K562 (cell line): ENCODE measurements at places on chromosomes 13 and 19.

GRCh38 chr13:26052337-26052736, 521 bp upstream of the SHISA2 start:
- DNase-seq, result no peak

DNA sequence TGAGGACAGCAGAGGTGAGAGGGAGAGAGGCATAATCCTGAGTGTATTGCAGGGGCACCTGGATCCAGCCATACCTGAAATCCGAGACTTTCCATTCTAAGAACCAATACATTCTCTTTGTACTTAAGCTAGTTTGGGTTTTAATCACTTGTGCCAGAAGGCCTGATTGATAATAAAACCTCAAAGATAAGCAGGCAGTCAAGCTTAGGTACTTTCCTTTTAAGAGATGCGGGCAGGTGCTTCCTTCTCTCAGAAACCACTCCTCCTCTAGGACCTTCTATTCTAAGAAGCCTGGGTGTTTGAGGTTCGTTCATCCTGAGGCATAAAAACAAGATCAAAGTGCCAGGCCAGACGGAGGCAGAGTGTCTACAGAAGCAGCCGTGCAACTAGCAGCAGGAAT, 22.2 kb downstream of the FAM187B start:
- no peak for DNase-seq

DNA sequence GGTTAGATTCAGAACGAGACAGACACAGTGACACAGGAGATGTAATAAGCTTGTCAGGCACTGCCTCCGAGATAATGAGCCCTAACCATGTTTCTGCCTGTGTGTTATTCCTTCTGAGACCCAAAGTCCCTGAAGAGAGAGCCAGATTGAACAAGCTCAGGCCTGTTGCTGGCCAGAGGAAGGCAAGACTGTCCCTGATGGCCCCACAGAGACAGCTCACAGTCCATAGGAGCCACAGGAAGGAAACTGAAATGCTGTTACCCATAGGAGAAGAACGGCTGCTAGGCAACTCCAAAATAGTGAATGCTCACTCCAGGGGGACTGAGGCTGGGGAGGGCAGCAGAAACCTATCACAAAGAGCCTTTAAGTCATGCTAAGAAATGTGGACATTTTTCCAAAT, 31.8 kb upstream of the RFXAP start:
- DNase-seq, result no peak

GRCh38 chr13:77691871-77692270, 5.6 kb upstream of the SLAIN1 start:
- no peak for DNase-seq

- no peak for DNase-seq
Measured at GRCh38 chr13:59568306-59568705, 595.4 kb downstream of the DIAPH3 start.

GRCh38 chr19:35313587-35313986, 15.4 kb upstream of the CD22 start:
- no peak for DNase-seq

DNA sequence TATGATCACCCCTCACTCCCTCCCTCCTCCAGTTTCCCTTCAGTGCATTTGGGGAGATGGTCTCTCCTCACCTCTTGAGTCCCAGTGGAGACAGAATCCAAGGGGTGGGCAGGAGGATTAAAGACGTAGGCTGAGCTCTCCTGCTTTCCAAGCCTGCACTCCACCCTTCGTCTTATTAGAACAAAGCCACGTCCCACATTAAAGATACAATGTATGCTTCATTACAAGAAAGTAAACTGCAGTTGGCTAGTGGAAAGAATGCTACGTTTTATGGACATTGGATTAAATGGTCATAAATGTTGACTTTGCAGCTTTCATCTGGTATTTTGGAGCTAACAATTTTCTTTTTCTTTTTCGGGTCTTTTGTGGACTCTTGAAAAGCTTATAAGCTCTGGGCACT, 1.5 kb upstream of the KLK11 start:
- DNase-seq, result no peak

DNA sequence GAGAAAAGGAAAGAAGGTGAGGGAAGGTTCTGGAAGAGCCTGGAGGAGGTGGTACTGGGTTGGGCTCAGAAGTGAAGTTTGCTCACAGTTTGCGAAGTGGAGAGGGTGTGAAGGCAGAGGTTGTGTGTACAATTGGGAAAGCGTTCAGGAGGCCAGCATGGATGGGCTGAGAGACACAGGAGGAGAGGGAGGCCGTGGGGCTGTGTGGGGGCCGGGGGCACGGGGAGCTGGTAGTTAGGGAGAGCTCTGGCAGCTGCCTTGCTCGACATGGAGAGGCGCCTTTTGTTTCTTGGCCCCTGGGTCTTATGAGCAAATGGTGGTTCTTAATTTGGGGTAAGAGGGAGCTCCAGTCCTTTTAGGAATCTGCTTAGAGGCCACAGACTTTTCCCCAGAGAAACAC, 16.7 kb downstream of the BICRA start:
- DNase-seq, result no peak

GRCh38 chr13:98026457-98026857, 73.0 kb downstream of the IPO5 start:
- no peak for DNase-seq

- no peak for DNase-seq
Measured at GRCh38 chr19:13808856-13809255, 13.6 kb downstream of the ZSWIM4 start.

- no peak for DNase-seq
Measured at GRCh38 chr19:41947091-41947490, 12.0 kb downstream of the RABAC1 start.

GRCh38 chr19:34067861-34068271, 104.4 kb upstream of the LSM14A start:
- no peak for DNase-seq

DNA sequence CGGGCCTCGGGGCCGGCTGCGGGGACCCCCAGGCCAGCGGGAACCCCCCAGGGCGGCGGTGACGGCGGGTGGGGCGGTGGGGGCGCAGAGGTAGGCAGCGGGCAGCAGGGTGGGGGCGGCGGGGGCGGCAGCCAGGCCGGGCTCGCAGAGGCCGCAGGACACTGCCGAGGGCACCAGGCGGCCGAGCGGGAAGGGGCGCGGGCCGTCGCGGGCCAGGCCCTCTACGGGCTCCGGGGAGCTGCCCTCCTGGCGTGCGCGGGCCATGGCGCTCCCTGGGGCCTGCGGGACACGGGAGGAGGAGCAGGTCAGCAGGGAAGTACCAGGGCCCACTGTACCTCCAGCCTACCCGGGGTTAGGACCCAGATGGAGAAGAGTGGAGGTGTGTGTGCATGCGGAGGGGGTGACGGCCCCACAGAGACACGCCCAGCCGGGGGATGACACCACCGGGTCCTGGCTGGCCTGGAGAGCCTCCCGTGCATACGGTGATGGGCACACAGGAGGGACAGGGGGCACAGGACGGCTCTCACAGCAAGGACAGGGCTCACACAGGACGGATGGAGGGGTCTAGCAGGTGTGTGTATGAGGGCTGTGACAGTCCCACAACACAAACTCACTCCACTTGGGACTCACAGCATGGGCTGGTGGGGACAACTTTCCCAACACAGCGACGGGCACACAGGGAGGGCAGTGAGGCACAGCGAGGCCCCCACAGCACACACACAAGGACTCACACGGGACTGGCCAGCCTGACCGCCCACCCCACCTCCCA, 2.6 kb downstream of the BBC3 start:
- peak; percentile 66 for DNase-seq

DNA sequence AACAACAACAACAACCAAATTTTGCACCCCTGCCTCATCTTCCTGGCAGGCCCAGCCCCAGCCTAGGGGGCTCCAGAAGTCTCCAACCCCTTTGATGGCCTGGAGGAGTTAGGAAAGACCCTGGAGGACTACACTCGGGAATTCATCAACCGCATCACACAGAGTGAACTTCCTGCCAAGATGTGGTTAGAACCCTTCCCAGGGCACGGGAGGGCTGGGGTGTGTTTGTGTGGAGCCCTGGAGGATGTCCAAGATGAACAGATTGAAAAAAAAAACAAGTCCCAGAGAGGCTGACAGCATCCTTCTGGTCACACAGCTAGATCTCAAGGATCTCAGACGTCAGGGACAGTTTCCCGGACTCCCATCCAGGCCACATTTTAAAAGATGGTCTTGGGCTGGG, 13.3 kb downstream of the APOC1 start:
- no peak for DNase-seq

DNA sequence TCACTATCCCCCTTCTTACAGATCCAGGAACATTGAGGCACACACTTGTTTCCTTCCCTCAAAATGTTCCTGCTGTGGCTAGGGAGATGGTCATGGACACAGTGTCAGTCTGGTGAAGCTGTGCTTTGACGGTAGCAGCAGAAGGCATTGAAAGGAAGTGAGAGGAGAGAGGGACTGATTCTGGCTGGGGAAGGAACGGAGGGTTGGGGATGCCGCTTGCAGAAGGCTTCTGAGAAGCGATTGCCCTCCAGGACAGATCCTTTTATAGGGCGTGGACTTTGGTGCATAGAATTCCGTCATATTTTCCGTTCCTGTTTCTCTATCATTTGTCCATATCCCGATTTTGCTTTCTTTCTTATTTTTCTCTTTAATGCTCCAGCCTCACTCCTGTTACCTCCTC, 14.1 kb upstream of the MYH14 start:
- no peak for DNase-seq

DNA sequence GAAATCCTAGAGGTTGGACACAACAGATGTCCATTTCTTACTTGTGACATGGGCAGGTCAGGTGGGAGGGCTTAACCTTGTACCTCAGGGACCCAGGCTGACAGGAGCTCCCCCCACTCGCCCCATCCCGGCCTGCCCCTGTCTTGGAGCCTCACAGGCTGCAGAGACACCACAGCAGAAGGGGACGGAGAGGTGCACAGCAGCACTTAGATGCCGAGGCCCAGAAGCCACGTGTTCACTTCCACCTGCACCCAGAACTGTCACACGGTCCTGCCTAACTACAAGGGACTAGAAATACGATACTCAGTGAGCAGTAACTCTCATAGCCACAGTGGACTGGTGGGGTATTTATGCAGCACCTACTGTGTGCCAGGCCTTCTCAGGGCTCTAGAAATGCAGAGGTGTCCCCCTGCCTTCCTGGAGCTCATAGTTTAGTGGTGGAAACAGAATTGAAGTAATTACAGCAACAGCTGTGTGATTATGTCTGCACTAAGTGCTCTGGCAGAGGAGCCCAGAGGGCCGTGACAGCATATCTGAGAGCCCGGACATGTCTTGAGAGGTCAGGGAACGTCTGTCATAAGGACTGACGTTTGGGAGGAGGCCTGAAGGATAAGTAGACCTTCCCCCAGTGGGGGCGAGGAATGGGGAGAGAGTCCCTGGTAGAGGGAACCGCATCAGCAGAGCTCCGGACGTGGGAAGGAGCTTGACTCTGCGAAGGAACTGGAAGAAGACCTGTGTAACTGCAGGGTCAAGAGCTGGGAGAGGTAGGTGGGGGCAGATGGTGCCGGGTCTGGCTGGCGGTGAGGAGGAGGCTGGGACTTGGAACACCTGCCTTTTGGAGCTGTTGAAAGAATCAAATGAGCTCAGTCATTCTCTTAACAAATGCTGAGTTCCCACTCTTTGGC, 130.0 kb downstream of the SIPA1L3 start:
- DNase-seq, result peak; percentile 46

DNA sequence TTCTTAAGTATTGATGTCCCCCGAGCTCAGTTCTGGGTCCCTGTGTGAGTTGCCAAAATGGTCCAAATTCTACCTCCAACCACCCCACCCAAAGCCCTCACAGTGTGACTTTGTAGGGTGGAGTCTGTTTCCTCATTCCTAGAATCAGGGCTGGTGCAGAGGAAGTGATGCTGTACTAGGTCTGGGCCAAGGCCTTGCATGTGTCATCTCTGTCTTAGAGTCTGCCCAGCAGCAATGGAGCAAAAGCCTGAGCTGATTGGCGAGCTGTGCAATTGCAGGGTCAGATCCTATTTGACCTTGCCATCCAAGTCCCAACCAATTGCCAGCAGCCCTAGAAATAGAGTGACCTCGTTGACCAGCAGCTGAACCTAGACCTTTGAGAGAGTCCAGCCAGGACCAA, 97.0 kb upstream of the ANKRD10 start:
- DNase-seq, result no peak

GRCh38 chr19:46390866-46391265, 22.5 kb downstream of the CCDC8 start:
- DNase-seq, result no peak

- DNase-seq, result no peak
Measured at GRCh38 chr19:19525611-19526380, 2.9 kb upstream of the YJEFN3 start.

GRCh38 chr13:65921933-65922332, 1308.2 kb downstream of the PCDH9 start:
- DNase-seq, result no peak

- peak; percentile 83 for DNase-seq
Measured at GRCh38 chr19:46192992-46193650, 36.4 kb upstream of the IGFL1 start.

DNA sequence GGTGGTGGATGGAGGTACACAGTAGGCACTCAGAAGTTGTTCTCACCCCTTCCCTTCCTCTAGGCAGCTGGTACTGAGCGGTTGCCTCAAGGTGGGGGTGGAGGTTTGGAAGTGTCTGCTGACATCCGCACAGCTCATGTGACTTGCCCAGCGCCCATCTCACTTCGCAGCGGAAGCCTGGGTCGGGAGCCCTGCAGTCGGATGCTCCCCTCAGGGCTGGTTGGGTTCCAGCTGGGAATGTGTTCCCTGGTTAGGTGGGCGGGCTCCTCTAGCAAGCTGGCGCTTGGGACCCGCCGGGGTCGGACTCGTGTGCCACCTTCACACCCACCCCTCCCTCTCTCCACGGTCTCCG, 10.2 kb downstream of the PPP1R37 start:
- DNase-seq, result no peak

DNA sequence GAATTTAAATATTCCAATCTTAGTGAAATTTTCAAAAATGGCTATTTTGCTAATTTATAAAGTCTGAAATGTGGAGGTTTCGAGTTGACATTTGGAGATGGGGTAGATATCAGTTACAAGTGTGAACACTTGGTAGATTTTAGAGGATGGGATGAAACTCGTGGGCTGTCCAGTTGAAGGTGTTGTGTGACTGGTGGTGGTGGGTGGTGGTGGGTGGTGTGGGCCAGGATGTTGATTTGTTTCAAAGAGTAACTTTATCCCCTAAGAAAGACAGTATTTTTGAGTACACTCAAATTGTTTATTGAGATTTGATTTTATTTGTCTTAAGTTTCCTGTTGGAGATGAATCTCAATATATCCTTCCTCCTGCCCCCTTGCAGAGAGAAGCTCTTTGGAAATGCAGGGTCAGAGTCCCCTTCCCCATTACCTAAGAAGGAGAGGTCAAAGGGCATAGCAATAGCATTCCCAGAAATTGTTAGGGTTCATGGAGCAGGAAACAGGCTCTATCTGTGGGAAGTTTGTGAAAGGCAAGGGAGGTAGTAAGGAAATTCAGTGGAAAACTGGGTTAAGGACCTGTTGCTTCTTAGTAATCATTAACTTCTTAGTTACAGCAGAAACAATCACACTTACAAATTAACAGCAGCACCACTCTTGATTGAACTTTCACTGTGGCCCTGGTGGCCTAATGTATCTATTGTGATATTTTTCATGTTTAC, 133.6 kb upstream of the RNF113B start:
- no peak for DNase-seq
